ENCODE measurements at places on chromosomes 7 and 10.

GRCh38 chr10:53490553-53490952 lies 718.0 kb upstream of the MBL2 start:
- DNase-seq: no peak

GRCh38 chr10:109988212-109988596 lies 19.6 kb upstream of the ADD3 start:
- no peak for DNase-seq

- no peak for DNase-seq
These were observed 318.1 kb downstream of the KCNMA1 start for GRCh38 chr10:77319557-77319956.

DNA sequence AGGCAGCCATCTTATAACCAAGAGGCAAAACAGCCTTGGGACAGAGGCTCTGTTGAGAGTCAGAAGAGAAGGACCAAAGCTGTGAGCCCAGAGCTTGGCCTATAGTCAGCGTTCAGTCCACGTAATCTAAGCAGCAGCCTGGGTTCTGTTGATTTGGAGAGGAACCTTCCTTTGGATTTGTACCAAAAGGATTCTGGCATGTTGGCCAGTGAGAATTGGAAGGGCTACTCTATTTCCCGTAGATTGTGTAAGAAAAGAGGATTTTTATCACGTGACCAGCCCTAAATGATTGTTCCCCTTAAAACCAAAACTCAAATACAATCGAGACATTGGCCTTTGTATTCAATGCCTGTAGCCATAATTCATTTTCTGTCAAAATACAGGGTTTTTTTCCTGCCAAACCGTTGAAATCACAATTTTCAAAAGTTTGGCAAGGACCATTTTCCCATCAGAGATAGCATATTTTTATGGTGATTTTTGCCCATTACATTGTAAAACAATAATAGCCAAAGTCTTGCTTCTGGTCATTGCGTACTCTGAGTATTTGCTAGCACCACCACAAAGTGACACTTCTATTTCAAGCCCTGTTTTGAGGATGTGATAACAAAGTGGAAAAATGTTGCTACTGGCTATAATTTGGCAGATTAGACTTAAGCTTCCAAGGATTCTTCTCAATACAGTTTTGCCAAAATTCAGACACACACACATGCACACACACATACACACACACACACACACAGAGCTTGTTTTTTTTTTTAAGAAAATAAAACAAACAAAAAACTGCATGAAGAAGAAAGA lies 23.1 kb upstream of the BMPER start:
- no peak for DNase-seq

DNA sequence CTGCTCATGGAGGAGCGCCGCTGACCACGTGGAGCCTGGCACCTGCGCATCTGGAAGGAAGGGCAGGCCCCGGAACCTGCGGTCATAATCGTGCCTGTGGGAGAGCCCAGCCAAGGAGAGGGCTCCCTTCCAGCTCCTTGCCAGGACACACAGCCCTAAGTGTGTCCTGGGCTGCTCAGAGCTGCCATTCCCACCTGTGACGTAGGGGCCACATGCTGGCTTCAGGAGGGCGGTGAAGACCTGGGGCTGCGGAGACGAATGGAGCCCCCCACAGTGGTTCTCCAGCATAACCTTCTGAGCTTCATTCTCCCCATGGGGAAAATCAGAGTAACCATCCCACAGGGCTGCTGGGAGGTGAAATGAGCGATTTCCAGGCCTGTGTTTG lies 127.6 kb upstream of the CHST15 start:
- DNase-seq: no peak

GRCh38 chr7:30831936-30832335 lies 60.7 kb downstream of the MINDY4 start:
- no peak for DNase-seq

- DNase-seq: no peak
These were observed 59.2 kb upstream of the JAZF1 start for GRCh38 chr7:28239823-28240204.

- DNase-seq: no peak
These were observed 83.9 kb upstream of the ANK3 start for GRCh38 chr10:60473557-60473956.

DNA sequence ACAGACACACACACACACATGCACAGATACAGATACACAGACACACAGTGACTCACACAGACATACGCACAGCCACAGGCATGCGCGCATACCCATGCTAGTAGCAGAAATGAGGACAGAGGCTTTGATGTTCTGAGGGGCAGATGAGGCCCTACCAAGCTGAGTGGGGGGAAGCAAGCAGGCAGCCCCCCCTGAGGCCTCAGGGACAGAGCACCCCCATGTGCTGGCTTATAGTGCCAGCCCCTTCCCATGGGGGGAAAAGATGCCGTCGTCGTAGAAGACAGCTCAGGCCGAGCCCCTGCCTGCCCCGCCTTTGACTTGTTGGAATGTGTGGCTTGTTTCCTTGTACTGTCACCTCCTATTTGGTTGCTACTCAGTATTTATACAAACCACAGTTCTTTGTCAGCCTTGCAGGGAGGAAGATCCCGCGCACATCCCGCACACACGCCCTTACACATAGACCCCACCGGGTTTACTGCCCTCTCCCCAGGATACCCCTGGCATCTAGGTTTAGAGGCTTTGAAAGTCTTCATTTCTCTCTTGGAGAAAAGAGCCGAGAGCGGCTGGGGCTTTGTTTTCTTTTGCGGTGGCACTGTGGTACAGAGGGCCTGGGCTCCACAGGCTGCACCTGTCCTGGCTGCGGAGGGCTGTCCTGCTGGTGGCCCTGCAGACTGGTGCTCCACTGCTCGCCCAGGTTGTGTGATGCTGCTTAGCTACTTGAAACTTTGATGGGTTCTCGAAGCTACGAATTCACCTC lies 112.5 kb downstream of the DOCK1 start:
- DNase-seq: no peak

- DNase-seq: peak; percentile 71
These were observed 7.1 kb upstream of the AMZ1 start for GRCh38 chr7:2680792-2681490.

GRCh38 chr7:52283335-52283734 lies 752.1 kb upstream of the POM121L12 start:
- no peak for DNase-seq

GRCh38 chr10:124904796-124905195 lies 37.1 kb upstream of the ZRANB1 start:
- no peak for DNase-seq

DNA sequence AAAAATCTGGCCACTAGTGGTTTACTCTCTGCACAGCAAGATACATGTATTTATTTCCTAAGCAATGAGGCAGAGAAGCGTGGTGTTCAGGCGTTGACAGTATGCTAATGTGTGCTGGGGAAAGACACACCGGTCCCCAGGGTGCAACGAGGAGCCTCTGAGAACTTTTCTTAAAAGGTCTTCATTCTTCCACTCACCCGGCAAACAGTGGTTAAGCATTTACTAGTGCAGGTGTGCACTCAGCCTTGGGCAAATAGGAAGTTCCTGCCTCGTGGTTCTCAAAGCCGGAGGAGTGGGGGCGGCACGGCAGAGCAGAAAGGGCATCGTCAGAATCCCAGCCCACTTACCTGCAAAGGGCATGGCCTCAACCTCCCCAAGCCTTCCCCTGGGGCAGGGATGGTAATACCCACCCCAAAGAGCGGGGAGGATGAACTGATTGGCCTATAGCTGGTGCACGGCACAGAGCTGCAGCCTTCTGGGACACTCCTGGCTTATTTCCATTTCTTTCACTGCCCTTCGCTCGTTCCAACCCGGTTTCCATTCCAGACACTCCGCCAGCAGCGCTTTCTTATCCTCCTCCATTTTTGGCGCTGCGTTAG lies 184.3 kb upstream of the CTBP2 start:
- no peak for DNase-seq

GRCh38 chr7:114663502-114663901 lies 248.9 kb downstream of the FOXP2 start:
- peak; percentile 6 for DNase-seq

- no peak for DNase-seq
These were observed 57.4 kb downstream of the SPOCK2 start for GRCh38 chr10:72030762-72031543.

DNA sequence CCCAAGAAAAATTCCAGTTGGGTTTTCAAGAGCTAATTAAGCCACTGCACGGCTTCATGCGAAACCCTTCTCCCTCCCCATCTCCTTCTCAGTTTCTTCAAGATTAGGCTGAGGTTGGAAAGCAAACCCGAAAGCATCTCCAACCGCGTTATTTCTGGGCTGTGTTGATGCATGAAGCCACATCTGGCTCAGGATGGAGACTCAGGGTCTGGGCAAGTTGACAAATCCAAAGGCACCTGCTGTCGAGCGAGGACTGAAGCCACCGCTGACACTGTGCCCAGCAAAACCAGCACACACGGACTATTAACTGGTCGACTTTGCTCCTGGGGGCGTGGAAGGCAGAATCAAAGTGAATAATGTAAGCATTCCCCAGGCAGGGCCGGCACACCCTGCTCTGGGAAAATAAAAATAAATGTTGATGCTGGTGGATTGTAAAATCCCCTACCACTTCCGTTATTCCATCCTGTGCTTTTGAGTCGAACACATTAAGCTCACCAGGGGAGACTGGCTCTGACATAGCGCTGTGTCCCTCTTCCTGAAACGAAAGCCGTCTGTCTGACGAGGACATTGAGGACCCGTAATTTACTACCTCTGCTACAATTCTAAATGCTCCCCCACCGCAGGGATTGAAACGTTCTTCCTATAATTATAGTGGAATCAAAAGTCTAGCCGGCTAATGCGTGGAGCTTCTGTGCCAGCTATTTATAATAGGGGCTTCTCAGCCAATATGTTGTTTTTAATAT lies 269.8 kb downstream of the ADARB2 start:
- DNase-seq: no peak

- no peak for DNase-seq
These were observed 61.6 kb upstream of the ADRA2A start for GRCh38 chr10:111015181-111015580.

- DNase-seq: no peak
These were observed 798.3 kb downstream of the NXPH1 start for GRCh38 chr7:9231630-9232121.

DNA sequence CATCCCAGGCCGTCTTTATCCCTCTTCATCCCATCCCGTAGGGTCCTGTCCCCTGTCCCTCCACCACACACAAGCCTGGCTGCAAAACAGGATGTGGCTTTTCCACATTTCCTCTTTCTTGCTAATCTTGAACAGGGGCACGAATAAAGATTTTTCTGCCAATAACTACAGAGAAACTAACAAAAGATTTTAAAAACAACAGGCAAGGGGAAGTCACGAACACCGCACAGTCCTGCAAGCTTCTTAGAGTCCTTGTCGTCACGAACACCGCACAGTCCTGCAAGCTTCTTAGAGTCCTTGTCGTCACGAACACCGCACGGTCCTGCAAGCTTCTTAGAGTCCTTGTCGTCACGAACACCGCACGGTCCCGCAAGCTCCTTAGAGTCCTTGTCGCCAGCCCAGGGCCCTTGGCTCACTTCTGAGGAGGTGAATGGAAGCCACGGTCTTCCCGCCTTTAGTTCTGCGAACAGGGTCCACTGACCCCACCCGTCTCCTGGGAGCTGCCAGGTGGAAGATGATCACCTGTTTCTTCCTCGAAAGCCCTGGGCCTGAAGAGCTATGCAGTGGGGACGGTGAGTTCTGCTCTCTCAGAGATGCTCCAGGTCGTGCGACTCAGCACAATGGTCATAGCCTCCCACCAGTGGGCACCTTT lies 10.3 kb upstream of the INSIG1 start:
- DNase-seq: no peak

GRCh38 chr7:13055732-13056368 lies 368.4 kb downstream of the ARL4A start:
- DNase-seq: no peak

GRCh38 chr10:77325233-77325537 lies 312.4 kb downstream of the KCNMA1 start:
- DNase-seq: no peak

GRCh38 chr10:125629758-125630376 lies 53.1 kb downstream of the TEX36 start:
- peak; percentile 63 for DNase-seq

DNA sequence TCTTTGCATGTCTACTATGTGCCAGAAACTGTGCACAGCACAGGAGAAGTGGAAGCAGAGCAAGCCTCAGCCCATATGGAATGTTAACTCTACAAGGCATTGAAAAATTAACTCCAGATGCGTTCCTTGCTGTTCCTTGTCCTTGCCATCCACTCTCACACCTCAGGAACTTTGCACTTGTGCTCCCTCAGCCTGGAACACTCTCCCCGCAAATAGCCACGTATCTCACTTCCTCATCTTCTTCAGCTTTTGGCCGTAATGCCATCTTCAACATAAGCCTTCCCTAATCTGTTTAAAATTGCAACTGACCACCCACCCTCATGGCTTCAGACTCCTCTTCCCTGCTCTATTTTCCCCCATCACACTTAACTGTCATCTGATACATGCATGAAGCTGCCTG lies 83.2 kb upstream of the CAPZA2 start:
- no peak for DNase-seq
